ENCODE measurements at places on chromosomes 1 and 21.

GRCh38 chr21:33201956-33202355 lies 27.8 kb upstream of the IFNAR2 start:
- DNase-seq = no peak

DNA sequence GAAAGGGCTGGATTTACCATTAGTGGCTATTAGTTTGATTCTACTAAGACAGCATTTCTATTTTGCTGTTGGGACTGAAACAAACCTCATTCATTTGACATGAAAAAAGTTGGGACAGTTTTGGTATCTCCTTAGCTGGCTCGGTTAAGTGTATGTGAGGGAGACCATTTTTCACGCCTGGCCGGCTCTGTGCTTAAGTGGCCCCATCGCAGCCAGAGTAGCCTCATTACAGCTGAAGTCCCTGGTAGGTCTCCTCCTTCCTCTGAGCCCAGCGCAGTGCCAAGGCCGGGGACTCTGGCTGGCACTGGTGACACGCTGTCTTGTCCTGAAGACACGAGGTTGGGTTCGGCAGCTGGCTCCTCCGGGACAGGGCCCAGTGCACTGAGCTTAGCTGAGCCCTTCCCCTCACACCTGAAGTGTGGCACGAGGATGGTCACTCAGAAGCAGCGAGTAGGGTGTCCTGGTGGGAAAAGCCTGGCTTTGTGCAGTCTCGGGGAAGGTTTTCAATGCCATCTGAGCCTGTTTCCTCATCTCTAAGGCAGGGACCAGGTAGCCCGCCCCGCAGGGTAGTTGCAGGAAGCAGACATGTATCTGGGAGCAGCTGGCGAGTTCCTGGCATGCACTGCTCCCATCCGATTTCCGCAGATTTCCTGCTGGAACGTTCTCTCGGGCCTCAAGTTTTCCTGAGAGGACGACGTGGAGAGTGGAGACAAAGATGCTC lies 196.5 kb downstream of the DYRK1A start:
- no peak for DNase-seq

DNA sequence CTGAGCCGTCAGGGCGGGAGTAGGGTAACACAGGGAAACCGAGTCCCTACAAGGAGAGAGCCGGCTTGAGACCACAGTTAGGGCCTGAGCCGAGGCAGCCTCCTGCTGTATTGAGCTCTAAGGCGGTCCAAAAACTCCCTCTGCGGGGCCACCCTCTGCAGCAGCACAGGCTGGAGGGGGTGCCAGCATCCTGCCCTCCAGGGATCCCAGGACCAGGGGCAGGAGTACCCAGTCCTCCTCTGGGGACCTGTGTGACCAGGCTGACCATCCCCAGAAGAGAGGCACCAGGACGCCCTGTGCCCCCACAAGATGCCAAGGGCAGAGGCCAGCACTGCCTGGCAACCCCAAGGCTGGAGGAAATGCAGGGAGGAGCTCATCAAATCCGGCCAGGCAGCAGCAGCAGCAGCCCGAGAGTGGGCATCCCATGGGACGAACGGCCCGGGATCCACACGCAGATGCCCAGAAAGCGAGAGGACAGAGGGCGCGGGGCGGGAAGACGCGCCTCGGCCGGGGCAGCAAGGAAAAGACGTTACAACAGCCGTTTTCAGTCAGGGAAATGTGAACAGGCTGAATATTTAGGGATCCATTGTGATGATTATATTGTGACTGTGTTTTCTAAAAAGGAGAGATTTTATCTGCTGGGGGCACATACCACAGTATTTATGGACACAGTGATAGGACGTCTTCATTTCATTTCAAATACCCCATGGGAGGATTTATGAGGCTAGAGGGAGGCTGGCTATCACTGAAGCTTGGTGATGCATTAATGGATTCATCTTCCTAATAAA lies 57.1 kb upstream of the COL18A1 start:
- no peak for DNase-seq

DNA sequence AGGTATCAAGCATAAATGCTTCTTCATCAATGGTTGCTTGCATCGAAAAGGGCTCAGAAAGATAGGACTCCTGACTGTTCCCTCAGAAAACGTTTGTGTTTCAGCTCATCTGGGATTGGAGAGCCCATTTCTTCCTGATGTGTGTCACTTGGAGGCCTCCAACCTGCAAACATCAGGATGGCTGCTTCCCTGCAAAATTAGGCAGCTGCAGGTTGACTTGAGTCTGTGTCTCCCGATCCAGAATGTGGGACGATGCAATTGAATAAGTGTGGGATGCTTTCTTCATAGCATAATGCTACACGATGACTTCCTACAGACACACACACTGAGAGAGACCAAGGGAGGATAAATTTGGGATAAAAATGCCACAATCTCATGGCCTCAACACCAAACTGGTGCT lies 42.2 kb downstream of the OLIG1 start:
- DNase-seq = no peak

- no peak for DNase-seq
Observed at GRCh38 chr21:34186109-34186719, 112.8 kb downstream of the MRPS6 start.

GRCh38 chr1:116474921-116475849 lies 95.6 kb downstream of the CD58 start:
- no peak for DNase-seq

DNA sequence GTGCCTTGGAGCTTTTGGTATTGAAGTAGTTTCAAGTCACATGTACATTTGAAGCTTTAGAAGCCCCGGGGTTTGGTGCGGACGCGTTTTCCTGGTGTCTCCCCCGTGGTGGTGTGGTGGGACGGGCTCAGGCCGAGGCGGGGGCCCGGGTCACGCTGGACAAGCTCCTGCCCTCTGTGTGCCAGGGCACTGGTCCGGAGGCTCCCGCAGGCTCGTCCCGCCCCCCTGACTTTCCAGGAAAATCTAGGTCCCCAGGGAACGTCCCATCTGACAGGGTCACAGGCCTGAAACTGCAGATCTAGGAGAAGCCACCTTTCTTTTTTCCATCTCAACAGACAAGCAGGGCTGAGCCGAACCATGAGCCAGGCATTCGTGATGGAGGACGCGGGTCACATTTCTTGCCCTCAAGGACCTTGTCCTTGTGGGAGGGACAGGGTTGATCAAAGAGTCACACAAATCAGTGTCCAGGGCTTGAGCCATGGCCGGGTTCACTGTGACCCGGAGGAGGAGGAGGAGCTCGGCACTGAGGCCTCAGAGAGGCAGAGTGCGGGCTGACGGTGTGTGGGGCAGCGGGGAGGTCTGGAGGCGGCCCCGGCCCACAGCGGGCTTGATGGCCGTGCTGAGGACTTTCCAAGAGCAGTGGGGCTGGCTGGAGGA lies 1.6 kb downstream of the DMRTB1 start:
- DNase-seq = no peak

DNA sequence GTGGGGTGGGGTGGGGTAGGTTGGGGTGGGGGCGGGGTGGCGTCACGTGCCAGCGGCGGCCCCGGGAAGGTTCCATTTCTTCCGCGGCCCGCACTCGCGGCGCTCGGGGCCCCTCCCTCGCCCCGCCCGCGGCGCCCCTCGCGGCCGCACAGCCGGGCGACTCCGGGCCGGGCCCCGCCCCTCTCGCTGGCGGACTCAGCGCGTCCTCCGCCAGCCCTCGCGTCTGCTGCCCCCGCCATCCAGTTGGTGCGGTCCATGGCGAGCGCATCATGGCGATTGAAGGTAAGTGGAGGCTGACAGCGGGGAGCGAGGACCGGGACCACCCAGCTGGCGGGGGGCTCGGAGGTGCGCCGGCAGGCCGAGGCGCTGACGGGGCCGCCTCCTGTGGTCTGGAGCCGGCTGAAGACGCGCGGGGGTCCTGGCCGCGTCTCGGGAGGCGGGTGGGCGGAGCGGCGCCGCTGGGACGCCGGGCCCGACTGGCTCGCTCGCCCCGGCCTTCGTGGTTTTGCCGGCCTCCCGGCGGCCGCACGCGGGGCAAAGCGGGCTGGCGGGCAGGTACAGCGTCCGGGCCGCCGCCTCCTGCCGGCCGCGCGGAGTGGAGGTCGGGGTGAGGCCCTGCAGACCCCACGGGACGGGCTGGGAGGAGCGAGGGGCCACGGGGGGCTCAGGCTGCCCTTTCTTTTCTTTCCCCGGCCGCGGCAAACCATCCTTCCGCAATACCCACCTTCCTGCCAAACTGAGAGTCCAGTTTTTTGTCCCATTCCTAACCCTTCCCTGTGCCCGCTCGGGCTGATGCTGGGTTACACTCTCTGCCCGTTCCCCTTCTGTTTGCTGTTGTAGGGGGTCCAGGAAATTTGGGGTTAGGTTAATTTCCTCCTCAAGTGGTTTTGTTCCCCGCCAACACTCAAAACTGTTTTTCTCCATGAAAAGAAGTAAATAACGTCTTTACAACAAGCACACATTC lies at the start of gene SYT14:
SYT14 (plus strand) TSS at position 222 of the 964 bp plus-strand sequence; CDS start at position 270, 48 bp downstream.
- DNase-seq = no peak

DNA sequence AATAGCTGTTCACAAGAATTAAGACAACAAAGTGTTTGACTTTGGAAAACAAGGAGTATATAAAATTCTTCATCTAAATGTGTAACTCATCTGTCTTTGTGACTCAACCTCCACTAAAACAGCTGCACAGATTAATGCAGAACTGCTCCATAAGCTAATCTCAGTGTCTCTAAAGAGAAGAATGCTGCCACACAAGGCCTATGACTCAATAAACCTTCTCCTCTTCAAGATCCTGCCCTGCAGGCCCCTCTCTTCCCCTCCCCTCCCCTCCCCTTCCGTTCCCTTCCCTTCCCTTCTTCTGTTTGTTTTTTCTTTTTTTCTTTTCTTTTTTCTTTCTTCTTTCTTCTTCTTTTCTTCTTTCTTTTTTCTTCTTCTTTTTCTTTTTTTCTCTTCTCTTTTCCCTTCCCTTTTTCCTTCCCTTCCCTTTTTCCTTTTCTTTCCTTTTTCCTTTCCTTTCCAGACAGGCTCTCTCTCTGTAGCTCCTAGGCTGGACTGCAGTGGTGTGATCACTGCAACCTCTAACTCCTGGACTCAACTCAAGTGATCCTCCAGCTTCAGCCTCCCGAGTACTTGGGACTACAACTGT lies 1052.8 kb downstream of the BRINP3 start:
- no peak for DNase-seq

GRCh38 chr1:90989990-90990389 lies 31.8 kb downstream of the ZNF644 start:
- DNase-seq = no peak

DNA sequence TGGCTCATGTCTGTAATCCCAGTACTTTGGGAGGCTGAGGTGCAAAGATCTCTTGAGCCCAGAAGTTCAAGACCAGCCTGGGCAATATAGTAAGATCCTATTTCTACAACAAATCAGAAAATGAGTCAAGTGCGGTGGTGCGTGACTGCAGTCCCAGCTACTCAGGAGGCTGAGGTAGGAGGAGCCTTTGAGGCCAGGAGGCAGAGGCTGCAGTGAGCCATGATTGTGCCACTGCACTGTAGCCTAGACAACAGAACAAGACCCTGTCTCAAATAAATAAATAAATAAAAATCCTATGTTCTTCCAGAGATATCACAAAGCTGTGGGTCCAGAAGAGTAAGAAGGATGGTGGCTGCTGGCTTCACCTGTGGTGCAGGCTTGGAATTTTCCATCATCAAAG lies 22.1 kb downstream of the CDA start:
- DNase-seq = no peak

DNA sequence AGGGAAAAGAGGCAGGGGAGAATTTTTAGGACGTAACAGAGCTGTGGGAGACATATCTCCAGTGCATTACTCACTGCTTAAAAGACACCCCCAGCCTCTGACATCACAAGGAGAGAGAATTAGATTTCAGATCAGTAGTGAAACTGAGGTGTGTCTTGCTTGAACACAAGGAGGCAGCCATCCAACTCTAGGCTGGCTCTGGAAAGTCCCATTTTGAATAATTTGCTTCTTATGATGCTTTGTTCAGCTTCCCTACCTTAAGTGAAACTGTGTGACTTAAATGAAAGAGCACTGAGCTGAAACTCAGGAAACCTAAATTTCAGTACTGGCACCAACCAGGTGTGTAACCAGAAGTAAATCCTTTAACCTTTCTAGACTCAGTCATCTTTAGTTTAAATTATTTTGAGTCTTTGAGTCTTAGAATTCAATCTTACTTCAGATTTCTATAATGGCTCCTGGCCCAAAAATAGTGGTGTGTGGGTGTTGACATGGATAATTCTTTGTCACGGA lies 251.6 kb upstream of the SGIP1 start:
- peak; percentile 38 for DNase-seq

- no peak for DNase-seq
Observed at GRCh38 chr1:104163912-104164476, 414.3 kb downstream of the AMY1C start.

- no peak for DNase-seq
Observed at GRCh38 chr1:53964109-53964508, 18.0 kb downstream of the LRRC42 start.

- DNase-seq = no peak
Observed at GRCh38 chr21:27713154-27714109, 746.5 kb upstream of the ADAMTS5 start.

DNA sequence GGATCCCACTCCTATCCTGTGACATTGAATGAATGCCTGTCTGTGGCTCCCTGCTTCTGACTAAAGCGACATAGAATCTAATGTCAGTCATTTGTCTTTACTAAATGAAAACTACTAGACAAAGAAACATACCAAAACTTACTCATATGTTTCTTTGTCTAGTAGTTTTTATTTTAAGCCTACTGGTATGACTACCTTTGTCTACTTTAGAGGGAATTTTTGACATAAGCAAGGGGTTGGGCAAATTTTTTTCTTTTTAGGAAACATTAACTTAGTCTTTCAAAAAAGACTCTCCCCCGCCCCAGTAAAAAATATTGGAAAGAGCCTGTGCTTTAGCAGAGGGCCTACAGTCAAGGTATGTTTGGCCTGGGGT lies 4.9 kb downstream of the NEK7 start:
- no peak for DNase-seq

DNA sequence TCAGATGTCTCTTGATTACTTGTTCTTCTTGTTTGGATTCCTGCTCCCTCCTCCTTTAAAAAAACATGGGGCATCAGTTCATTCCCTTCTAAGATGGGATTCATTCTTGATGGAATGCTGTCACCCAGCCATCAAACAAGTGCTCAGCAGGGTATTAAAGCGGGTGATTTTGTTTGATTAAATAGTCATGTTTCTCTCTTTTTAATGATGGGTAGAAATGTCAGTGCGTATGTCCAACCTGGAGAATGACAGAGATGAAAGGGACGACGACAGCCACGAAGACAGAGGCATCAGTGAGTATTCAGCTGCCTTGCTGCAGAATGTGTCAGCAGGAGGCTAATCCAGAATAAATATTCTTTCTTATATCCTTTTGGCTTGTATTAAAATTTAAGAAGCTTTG lies 63.8 kb upstream of the RAVER2 start:
- DNase-seq = no peak

DNA sequence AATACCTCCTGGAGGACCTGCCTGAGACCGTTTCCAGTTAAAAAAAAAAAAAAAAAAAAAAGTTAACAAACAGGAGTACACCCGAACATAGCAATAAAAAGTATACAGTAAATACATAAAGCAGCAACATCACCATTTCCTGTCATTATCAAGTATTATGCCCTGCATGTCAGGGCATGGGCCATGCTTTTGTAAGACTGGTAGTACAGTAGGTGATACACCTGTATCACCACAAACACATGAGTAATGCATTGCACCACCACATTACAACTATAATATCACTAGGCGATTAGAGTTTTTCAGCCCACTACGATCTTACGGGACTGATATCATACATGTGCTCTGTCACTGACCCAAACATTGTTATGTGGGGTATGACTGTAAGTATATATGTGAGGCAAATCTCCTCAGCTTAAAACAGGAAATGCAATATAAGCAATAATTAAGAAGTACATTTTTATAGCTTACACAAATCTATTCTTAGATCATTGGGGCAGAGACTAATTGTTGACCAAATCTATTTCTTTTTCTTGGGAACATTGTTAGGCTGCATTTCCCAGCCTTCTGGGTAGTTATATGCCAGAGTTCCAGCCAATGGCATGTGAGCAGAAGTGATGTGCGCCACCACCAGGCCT lies 98.1 kb downstream of the PLD5 start:
- no peak for DNase-seq
